ENCODE measurements at places on chromosomes 5 and 9.

- no peak for DNase-seq
Measured at GRCh38 chr5:130706696-130707095, 458.4 kb downstream of the HINT1 start.

- no peak for DNase-seq
Measured at GRCh38 chr9:96279932-96280331, 22.0 kb downstream of the HSD17B3 start.

DNA sequence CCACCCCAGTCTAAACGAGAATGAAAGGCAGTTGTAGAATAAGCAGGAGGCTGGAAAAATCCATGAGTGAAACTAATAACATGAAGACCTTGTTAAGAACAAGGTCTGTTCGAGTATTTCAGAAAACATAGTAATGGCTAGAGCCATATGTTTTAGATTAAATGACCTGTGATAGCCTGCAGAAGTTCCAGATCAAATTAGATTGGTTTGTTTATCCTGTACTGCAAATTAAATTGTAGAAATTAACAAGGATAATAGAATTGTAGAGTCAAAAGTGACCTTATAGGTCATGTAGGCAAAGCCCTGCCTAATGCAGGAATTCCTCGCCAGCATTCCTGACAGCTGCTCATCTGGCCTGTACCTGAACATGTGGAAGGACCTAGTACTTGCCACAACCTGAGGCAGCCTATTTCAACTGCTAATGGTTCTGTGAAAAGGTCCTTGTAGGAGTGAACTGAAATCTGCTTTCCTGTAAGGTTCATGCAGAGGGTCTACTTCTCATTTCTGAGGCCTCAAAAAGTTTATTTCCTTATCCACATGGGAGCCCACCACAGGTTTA, 17.2 kb downstream of the LIX1 start:
- DNase-seq: no peak

- no peak for DNase-seq
Measured at GRCh38 chr5:10520706-10521105, 43.2 kb upstream of the ANKRD33B start.

GRCh38 chr9:98168941-98169488, 23.4 kb downstream of the CORO2A start:
- peak; percentile 37 for DNase-seq

DNA sequence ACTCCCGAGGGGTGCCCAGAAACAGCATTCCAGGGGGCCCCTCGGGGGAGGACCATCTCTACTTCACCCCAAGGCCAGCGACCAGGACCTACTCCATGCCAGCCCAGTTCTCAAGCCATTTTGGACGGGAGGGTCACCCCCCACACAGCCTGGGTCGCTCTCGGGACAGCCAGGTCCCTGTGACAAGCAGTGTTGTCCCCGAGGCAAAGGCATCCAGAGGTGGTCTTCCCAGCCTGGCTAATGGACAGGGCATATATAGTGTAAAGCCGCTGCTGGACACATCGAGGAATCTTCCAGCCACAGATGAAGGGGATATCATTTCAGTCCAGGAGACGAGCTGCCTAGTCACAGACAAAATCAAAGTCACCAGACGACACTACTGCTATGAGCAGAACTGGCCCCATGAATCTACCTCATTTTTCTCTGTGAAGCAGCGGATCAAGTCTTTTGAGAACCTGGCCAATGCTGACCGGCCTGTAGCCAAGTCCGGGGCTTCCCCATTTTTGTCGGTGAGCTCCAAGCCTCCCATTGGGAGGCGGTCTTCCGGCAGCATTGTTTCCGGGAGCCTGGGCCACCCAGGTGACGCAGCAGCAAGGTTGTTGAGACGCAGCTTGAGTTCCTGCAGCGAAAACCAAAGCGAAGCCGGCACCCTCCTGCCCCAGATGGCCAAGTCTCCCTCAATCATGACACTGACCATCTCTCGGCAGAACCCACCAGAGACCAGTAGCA, 83.9 kb downstream of the GOLPH3 start:
- no peak for DNase-seq

- DNase-seq: no peak
Measured at GRCh38 chr5:34564710-34565235, 91.4 kb upstream of the RAI14 start.

DNA sequence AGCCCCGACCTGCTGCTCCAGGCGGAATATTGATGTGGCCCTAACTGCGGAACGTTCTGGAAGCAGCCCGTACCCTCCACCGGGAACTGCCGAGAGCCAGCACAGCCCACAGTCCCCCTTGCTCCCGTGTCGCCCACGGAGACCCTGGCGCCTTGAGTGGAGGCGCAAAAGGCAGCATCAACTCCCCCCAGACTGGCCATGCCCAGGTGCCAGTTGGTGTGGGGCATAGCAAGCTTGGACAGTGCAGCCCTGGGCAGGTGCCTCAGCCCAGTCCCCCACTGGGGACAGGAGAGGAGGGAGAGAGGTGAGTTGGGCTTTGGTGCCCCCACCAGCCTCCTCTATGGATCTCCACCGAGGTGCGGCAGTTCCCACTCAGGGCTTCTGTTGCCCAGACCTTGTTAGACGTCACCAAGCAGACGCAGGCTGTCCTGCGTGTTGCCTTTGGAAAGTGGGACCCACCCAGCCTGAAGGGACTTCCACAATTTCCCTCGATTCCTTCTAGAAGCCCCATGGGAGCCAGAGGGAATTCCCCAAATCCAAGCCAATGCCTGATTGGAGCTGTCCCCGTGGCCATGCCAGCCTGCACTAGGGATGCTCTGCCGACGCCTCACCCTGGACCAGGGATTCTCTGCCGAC, 19.8 kb upstream of the NRARP start:
- DNase-seq: no peak

DNA sequence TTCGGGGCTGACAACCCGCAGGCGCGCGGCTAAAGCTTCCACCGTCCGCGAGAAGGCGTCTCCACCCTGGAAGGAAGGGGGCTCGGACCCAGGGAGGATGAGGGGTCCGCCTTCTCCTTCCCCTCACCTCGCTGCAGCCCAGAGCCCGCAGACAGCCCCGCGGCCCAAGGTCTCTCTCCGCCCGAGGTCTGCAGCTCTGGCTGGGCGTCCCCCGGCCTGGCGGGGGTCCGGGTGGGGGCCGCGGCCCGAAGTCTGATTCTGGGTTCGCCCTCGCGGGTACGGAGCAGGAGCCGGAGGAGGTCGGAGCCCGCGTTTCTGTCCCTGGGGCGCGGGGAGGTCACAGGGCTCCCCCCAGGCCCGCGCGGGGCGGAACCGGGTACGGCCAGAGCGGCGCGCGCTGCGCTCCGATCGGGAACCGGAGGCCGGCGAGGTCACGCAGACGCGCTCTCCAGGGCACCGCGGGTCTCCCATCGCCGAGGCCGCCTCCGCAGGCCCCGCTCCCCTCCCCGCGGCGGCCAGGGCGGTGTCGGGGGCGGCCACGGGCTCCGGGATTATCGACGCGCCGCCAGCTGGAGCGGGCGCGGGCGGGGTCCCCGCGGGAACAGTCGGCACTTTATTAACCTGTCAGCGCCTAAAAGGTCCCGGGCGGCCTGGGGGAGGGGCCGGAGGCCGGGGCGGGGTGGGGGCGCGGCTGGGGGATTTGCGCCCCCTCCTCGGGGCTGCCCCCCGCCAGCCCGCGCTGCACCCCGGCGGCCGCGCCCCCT, 11.6 kb downstream of the LHX3 start:
- no peak for DNase-seq
